ENCODE measurements at places on chromosomes 11 and 22. TPM values are rescaled to one million over a fixed set of nuclear protein-coding genes. Genes with fewer than 3 reads are reported as not detected.

FZD4 gene
- 112 TPM for total RNA-seq

SAA2 gene
- total RNA-seq: not detected

SAA1 gene
- not detected for total RNA-seq

ASRGL1 gene
- 30.5 TPM for total RNA-seq

ISX gene
- not detected for total RNA-seq

SGSM1 gene
- 0.12 TPM for total RNA-seq

HEPACAM gene
- total RNA-seq: not detected

INS gene
- total RNA-seq: not detected

GNAZ gene
- 0.86 TPM for total RNA-seq

SEC14L2 gene
- 28.8 TPM for total RNA-seq

MAPK8IP2 gene
- total RNA-seq: 0.37 TPM

MPZL2 gene
- total RNA-seq: 49.5 TPM

SMIM35 gene
- not detected for total RNA-seq

LRRC55 gene
- total RNA-seq: not detected

VPREB1 gene
- not detected for total RNA-seq

XPNPEP3 gene
- total RNA-seq: 21.2 TPM

DGCR6 gene
- 0.44 TPM for total RNA-seq

OR4A16 gene
- not detected for total RNA-seq

POU2AF2 gene
- not detected for total RNA-seq

TMEM45B gene
- not detected for total RNA-seq

TMEM25 gene
- 18.9 TPM for total RNA-seq

MYEOV gene
- total RNA-seq: 14.4 TPM

RASD2 gene
- total RNA-seq: not detected

FJX1 gene
- total RNA-seq: 26.6 TPM

APOBEC3G gene
- total RNA-seq: 5.1 TPM

PGA5 gene
- total RNA-seq: not detected

PRR5 gene
- 7.4 TPM for total RNA-seq

CDC42BPG gene
- total RNA-seq: 0.42 TPM

TMEM126A gene
- total RNA-seq: 35.3 TPM

CARD16 gene
- 68.7 TPM for total RNA-seq
